NCI-H2081 treated with DMSO at 0.1 percent for 48 hours (cell line): ENCODE measurements at places on chromosomes 12 and 14.

DNA sequence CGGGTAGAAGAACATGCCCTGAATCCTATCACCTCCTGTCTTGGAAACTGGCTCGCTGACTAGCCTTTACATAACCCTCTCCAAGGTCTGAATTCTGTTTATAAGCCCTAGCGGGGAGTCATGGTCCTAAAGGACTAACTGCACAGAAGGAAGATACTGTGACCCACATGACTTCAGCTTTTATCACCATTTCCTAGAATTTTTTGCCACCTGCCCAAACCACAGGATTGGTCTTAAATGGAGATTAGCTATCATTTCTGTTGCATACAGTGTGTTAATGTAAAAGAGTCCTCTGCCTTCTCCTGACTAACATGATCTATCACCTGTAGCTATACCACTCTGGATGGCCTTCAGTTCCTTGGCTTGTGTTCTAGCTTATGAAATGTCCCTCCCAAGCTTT, 319.2 kb downstream of the DUSP6 start:
- no peak for DNase-seq

- no peak for DNase-seq
These were observed 159.6 kb downstream of the CEP128 start for GRCh38 chr14:80781972-80782367.

- DNase-seq, result no peak
These were observed 65.7 kb downstream of the WNK1 start for GRCh38 chr12:817941-818600.

GRCh38 chr12:2484141-2484776, 310.5 kb upstream of the FKBP4 start:
- no peak for DNase-seq

- DNase-seq, result no peak
These were observed 2.7 kb downstream of the GALNT9 start for GRCh38 chr12:132326646-132327045.

GRCh38 chr12:115953450-115953849, 324.0 kb downstream of the MED13L start:
- DNase-seq, result no peak

DNA sequence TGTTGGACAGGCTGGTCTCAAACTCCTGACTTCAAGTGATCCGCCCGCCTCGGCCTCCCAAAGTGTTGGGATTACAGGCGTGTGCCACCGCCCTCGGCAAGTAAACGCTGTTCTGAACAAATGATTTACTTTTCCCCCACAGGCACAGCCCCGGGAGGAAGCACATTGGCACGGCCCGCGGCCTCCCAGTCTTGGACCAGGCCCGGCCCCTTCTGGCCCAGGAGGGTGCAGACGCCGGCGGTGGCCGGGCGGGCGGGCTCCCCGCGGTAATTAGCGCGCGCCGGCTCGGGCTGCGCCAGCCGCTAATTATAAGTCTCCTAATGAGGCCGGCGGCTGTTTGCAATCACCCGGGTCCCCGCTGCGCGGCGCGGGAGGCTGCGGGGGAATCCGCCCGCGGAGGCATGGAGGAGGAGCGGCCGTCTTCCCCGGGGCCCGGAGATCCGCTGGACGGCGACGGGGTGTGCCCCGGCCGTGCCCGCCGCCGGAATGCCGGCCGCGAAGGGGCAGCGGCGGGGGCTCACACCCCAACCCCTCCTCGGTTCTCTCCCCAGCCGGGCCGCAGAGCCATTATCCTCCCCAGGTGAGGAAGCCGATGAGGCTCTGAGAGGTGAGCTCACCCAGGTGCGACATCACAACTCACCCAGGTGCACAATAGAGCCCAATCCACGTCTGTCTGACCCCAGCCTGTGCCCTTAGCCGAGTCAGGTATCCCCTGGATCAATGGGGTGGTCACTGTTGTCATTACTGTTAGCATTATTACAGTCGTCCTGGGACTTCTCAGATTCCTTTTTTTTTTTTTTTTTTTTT, 3.3 kb upstream of the POP5 start:
- DNase-seq, result no peak

DNA sequence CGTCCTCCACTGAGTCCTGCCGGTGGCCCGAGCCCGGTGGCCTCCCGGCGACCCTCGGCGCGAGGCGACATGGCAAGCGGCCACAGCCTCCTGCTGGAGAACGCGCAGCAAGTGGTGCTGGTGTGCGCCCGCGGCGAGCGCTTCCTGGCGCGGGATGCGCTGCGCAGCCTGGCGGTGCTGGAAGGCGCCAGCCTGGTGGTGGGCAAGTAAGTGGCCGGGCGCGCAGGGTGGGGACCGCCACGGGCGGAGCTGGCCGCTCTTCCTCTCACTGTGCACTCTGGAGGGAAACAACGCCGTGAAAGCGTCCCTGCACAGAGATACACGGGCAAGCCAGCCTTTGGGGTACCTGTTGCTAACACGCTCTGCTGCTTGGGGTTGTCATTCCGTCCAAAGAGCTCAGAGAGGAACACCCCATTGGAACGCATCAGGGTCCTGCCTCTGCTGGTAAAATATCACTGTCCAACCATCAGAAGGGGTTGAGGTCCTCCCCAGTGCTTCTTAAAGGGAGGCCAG, at the start of gene AMDHD1:
AMDHD1 (plus strand) TSS at position 2 of the 513 bp plus-strand sequence; CDS start at position 70, 68 bp downstream.
- DNase-seq, result no peak

DNA sequence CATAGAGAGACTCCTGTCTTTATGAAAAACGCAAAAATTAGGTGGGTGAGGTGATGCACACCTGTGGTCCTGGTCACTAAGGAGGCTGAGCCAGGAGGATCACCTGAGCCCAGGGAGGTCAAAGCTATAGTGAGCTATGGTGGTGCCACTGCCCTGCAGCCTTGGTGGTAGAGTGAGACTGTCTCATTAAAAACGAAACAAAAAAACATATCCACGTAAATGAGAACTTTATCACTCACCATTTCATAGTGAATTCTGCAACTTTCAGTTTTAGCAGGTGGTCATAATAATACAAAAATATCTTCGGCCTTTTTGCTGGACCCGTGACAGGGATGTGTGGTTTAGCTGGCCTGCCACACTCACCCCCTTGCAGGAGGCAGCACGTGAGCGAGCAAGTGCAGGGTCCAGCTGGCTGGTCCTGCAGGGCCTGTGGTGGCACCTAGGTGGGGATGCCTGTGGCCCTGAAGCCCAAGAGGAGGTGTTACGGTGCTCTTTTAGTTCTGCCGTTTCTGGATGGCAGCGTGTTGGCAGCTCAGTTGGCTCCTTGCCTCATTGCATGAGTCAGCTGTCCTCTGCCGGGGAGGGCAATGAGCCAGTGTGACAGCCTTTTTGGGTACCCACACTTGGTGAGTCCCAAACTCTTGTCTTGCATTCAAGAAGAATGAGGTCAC, 1330.7 kb upstream of the TMEM132C start:
- DNase-seq, result no peak

- no peak for DNase-seq
These were observed 136.3 kb upstream of the PLEKHG7 start for GRCh38 chr12:92566448-92567019.

DNA sequence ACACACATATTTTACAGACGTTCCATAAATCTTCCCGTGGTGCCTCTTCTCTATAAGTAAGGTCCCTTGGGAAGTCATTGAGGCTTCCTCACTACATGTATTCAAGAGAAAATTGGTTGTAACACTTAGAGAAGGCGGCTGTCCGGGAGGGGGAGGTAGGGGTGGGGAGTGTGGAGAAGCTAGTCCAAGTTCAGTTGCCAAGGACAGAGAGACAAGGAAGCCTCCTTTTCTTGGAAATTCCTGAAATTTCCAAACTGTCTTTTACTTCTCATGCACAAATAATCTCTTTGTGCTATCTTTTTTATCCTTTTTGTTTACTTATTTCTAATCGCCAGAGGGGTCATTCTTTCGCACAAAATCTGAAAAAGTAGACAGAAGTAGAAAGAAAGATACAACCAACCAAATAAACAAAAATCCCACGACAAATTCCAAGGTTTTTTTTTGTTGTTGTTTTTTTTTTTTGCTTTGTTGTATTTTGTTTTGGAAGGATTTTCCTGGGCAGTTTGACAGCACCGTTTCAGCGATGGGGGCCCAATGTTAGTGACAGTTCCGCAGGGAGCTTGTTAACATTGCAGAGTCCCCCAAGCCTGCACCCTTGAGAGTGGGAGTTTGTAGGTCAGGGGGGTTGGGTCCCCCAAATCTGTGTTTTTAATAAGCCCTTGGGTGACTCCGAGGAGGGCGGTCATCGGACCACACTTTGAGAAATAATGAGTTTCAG, 45.2 kb downstream of the MAP1LC3B2 start:
- no peak for DNase-seq

DNA sequence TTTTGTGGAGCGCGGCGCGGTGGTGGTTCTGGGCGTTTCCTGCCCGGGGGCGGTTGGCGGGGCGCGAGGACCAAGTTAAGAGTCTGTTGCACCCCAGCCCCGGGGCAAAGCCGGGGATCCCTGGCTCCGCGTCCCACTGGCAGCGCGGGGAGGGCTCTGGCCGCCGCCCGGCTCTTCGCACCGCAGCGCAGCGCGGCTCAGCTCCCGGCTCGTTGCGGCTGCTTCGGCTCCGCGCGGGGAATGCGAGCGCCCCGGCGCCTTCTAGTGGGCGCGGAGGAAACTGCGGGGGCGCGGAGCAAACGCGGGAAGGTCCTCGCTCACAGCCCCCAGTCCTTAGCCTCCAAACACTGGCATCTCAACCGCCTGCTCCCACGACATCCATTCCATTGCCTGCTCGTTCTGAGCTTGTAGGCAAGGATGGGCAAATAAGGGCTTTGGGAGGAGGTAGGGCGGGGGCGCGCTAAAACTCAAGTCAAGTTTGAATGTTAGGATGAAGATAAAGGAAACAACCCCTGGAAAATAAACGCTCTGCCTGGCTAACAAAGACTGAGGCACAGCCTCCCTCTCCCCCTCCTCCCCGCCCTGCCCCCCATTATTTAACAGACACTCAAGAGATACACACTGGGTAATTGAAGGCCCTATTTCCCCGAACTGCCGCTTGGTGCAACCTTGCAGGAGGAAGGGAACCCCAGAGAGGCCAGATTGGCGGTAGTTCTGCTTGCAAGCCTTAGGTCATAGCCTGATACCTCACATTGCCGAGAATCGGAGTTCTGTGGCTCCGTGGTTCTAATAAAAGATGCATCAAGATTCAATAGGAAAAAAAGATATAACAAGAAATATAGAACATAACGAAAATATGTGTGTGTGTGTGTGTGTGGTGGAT, at the start of gene B4GALNT1:
B4GALNT1 (minus strand) TSS at position 244 of the 883 bp plus-strand sequence. CDS start 1,069 bp downstream, outside the sequence.
- no peak for DNase-seq

- DNase-seq, result no peak
These were observed 44.5 kb upstream of the AMN1 start for GRCh38 chr12:31773223-31773750.

- no peak for DNase-seq
These were observed 105.3 kb downstream of the TGFB3 start for GRCh38 chr14:75876530-75876929.

DNA sequence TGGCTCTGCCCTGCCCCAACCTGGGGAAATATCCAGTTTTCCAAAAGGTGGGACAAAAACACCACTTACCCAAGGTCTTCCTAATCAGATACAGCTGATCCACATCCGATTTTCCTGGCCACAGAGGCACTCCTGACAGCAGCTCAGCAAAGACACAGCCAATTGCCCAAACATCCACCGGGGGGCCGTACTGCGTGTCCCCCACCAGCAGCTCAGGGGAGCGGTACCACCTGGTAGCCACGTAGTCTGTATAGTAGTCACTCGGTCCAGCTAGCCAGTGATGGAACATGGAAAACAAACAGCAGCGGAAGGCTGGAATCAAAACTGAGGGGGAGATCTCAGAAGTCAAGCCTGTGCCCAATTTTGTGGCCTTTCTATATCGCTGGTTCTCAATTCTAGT, 28.8 kb downstream of the DMAC2L start:
- no peak for DNase-seq

DNA sequence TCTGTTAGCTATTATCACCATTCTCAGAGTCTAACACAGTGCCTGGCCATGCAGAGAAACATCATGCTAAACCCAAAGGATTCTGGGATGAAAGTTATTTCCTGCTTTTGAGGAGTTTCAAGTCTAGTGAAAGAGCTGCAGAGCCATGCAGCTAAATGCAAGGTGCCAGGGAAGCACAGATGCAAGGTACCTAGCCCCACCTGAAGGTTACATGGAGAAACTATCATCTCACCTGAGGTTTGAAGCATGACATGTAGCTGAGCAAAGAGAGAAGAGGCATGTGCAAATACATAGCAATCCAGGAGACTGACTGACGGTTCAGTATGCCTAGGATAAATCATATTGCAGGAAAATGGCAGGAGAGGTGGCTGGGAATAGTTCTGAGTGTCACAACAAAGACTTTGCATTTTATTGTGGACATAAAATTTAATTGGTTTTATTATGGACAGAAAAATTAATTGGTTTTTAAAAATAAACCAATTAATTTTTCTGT, 170.4 kb downstream of the PRKD1 start:
- DNase-seq, result no peak

DNA sequence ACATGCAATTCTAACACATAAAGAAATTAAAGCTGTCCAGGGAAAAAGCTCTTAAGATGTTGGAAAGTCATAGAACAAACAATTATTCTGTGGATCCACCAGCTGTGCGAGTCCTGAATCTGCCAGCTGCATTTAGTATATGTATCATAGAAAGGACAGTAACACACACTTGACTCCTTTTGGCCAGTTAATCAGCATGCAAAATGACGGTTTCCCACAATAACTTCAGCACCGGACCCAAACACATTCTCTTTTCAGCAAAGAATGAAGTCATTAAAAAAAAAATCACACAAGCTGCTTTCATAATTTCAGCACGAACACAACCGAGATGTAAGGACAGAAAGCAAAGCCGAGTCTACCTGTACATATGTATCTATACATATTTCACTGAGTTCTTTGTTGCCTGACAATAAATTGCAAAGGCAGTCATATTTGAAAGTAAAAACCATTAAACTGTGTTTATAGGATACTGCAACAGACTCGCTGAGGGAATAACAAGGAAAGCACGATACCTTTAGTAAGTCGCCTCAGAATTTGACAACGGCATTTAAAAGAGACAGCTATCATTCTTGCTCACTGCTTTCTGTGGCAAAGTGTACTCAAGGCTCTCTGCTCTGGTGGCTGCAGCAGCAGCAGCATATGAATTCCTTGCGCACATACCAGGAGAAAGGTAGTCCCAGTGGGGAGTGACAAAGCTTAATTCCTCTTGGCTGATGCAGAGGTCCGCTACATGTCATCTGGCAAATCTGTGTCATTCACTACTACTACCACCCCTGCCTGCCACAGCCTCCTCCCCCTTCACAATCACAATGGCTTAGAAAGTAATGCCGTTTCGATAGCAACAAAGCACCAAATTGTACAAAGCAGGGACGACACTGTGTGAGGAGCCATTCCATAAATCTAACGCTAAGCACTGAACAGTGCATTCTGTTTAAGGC, at the start of gene GRIP1:
GRIP1 (minus strand) TSS at position 739 of the 938 bp plus-strand sequence; CDS start at position 567, 172 bp downstream.
- DNase-seq, result peak; percentile 28

- no peak for DNase-seq
These were observed 89.5 kb upstream of the MANSC4 start for GRCh38 chr12:27869567-27869966.

GRCh38 chr12:116525418-116526001, 33.7 kb upstream of the MAP1LC3B2 start:
- no peak for DNase-seq
